ENCODE measurements at places on chromosomes 3 and 15. TPM values are rescaled to one million over a fixed set of nuclear protein-coding genes. Genes with fewer than 3 reads are reported as not detected.
A peak's percentile ranks its signal among the peaks of the same experiment; 100 is the strongest.

DNA sequence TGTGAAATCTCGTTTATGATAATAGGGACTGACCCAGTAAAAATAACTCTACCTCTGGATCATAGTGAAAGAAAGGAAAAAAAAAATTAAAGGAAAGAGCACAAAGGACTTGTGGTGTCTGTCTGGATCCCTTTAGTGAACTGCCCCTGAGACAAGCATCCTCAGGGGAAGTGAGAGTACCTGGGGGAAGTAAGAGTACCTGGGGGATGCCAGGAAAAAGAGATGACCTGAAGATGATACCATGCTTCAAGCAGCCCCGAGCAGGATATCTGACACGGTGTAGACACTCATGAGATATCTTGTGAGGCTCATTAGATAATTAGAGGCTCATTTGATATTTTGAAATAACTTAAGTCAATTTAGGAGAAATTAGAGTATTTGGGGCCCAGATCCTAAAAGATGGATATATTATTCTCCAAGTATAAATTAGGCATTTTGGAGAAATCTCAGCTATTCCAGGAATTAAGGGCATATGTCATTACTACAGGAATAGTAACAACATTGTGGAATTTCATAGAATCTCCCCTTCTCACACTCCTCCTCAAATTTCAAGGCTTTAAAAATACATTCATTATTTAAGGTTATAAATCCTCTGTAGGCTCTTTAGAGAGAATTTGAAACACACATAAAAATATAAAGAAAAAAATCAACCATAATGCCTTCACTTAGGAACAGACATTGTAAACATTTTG lies 36.3 kb upstream of the PSMD6 start:
- DNase-seq = no peak

GRCh38 chr3:51887620-51888019 lies 12.2 kb upstream of the IQCF5 start:
- peak; percentile 73 for DNase-seq

The GP9 gene
- total RNA-seq = not detected

DNA sequence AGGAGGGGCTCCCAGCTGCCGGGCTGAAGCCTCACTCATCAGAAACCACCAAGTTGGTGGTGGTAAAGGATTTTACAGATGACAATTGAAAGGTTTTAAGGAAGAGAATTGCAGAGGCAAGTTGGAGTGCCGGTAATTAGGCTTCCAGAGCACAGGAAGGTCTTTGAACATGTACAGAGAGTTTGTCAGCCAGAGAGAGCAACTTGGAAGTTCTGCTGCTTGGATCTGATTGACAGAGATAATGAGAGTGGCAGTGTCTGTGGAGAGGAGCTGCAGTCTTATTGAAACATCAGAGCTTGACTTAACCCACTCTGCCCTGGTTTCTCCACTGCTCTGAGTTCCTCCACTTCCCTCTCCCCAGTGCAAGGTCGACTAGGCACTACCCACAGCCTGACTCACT lies 448.6 kb downstream of the EPHB1 start:
- DNase-seq = no peak

GRCh38 chr15:35522061-35522460 lies 23.9 kb downstream of the DPH6 start:
- DNase-seq = no peak
